ENCODE measurements at places on chromosomes 5 and 9. TPM values are rescaled to one million over a fixed set of nuclear protein-coding genes. Genes with fewer than 3 reads are reported as not detected.
A peak's percentile ranks its signal among the peaks of the same experiment; 100 is the strongest.

DNA sequence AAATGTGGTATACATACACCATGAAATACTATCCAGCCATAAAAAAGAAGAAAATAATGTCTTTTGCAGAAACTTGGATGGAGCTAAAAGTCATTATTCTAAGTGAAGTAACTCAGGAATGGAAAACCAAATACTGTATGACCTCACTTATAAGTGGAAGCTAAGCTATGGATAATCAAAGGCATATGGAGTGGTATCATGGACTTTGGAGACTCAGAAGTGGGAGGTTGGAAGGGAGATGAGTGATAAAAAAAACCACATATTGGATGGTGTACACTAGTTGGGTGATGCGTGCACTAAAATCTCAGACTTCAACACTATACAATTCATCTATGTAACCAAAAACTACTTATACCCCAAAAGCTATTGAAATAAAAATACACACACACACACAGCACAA, 24.5 kb downstream of the ADAMTS12 start:
- no peak for DNase-seq

DNA sequence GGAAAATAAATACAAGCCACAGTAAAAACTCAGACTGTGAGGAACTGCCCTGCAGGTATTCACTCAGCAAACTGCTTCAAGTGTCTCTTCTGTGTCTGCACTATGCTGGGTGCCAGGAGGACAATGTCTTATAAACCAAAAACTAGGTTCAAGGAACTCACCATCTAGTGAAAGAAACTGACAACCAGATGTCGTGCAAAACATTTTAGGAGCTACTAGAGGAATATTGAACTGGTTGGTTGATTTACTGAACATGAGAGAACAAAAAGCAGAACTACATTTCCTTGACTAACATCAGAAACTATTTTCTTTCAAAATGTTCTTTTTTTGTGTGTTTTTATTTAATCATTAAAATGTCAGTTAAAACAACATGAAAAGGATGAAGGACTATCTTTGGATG, 35.2 kb downstream of the ZNF366 start:
- DNase-seq = no peak

DNA sequence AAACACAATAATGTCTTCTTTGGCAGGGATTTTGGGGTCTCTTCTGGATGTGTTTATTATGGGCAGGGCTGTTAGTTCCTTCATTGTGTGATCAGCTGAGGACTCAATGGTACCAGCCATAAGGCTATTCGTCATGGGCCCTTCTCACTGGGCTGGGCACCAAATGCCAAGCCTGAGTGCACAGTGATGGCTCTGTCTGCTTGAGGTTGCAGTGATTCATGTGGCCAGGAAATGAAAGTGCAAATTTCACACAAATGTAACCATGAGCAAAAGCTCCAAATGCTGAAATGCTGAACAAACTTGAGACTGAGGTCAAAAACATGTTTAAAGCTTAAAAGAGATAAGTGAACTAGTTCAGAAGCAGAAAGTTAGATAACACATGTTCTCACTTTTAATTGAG, 191.0 kb downstream of the TARS1 start:
- DNase-seq = peak; percentile 35

DNA sequence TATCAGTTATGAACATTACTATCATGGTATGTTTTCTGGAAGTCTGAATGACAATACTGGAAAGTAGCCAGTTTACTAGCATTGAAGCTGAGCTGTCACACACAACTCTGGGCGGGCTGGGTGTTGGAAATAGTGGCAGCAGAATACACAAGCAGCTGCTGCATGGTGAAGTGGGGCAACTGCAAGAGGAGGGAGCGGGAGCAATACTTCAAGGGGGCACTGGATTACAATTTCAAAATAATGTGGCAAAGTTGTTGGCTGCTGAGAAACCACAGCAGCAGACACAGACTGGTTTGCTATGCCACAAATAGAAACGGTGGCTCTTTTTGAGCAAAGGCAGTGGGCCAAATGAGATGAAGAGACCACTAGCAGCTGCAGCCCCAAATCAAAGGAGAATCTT, 350.2 kb downstream of the KIAA0825 start:
- no peak for DNase-seq

DNA sequence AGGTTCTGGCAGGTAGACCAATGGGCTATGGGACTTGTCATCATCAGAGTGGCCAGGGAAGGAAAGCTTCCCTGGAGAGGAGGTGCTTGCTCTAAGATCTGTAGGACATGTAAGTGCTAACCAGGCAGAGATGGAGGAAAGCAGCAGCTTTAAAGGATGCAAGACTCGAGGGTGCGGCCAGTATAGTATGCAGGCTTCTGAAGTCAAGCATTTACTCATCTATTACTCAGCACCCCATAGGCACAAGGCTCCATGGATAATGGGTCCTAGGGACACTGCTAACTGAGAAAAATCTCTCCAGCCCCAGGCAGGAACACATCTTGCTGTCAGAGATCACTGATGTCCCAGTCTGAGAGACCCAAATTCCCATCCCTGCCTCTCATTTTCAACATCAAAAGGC, 49.7 kb downstream of the WWC1 start:
- DNase-seq = no peak

DNA sequence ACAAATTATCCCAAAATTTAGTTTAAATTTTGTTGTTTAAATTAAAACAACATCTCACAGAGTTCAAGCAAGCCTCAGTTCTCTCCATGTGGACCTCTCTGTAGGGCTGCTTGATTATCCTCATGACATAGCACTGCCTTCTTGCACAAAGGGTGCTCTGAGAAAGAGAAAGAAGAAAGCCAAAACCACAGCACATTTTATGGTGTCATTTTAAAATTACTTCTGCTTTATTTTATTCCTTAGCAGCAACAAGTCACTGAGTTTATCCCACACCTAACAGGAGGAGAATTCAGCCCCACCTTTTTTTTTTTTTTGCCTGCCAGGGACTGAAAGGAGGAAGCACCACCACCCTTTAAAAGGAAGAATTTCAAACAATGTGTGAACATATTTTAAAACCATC, 12.8 kb upstream of the KCNV2 start:
- peak; percentile 22 for DNase-seq

Gene MSX2
- under 0.01 TPM for total RNA-seq

Gene COL27A1
- 2.1 TPM for total RNA-seq

Gene CCDC152
- total RNA-seq = 3.4 TPM

Gene CCNJL
- 0.82 TPM for total RNA-seq

Gene C5orf58
- not detected for total RNA-seq

Gene SPAAR
- not detected for total RNA-seq
